Substantia nigra (tissue), 51 donors: ENCODE measurements at places on chromosomes 12 and 14.

GRCh38 chr12:11133816-11134215, 628 bp downstream of the TAS2R30 start:
- no peak for DNase-seq

DNA sequence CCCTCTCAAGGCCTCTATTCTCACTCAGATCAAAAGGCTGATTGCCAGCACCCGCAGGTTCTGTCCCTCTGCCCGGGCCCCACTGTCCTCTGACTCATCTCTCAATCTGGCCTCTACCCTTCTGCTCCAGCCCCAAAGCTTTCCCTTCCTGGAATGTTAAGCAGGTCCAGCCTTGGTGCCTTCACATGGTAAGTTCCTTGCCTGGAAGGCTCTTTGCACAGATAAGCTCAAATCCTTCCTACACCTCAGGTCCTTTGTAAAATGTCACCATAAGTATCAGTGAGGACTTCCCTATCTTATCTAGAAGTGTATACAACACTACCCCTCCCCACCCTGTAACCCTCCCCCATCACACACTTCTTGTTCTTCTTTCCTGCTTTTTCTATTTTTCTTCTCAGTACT, 22.2 kb downstream of the LPCAT3 start:
- DNase-seq = peak; percentile 10

- no peak for DNase-seq
Observed at GRCh38 chr14:105487449-105487985, 831 bp downstream of the CRIP1 start.

DNA sequence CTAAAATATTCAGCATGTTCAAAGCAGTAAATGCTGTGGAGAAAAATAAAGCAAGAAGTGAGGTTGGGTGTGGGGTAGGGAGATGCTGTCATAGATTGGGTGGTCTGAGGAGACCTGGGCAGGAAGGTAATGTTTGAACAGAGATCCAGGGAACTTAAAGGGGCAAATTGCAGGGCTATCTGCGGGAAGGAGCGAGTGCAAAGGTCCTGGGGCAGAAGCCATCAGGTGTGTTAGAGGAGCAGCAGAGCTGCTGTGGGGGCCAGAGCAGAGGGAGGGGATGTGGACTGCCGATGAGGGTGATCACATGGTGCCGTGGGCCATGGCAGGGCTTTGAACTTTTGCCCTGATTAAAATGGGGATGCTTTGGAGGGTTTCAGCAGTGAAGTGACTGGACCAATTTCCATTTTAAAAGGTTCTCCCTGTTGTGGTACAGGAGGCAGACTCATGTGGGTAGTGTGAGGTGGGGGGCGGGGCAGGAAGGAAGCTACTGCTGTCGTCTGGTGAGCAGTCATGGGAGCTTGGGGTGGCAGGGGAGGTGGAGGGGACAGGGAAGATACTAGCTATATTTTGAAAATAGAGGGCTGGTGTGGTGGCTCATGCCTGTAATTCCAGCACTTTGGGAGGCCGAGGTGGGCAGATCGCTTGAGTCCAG, 145.0 kb downstream of the AACS start:
- no peak for DNase-seq

- no peak for DNase-seq
Observed at GRCh38 chr14:79166171-79166570, 996.0 kb downstream of the NRXN3 start.

- no peak for DNase-seq
Observed at GRCh38 chr12:57936513-57936883, 4.9 kb upstream of the ATP23 start.

DNA sequence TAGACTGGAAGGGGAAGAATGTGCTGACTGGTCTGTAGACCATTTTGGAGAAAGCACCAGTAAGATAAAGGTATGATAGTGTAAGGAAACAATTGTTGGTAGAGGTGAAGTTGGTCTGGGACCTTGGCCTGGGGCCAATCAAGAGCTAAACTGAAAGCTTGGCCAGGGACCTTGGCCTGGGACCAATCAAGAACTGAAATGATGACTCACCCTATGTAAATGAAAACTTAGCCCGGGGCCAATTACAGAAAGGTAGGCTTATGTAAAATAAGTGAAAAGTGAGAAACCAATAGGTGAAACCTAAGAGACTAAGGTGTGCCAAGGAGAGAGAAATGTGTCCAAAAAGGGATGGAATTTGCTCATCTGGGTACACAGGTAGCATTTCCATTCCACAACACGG, 776.0 kb downstream of the C12orf50 start:
- no peak for DNase-seq

- DNase-seq = no peak
Observed at GRCh38 chr12:100489251-100489820, 15.7 kb downstream of the NR1H4 start.

GRCh38 chr12:92905258-92905810, 23.8 kb downstream of the EEA1 start:
- no peak for DNase-seq

GRCh38 chr12:95641299-95641952, 90.2 kb upstream of the USP44 start:
- DNase-seq = no peak

- no peak for DNase-seq
Observed at GRCh38 chr12:90991952-90992465, 12.8 kb downstream of the EPYC start.

DNA sequence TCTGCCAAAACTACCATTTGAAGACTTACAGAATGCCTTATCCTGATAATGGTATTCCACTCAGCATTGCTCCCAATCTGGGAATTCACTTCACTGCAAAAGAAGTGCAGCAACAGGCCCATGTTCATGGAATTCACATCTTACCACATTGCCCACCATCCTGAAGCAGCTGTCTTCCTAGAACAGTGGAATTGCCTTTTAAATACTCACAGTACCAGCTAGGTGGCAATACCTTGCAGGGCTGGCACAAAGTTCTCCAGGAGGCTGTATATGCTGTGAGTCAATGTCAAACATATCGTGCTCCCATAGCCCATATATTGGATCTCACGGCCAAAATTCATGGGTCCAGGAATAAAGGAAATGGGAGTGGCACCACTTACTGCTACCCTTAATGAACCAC, 83.8 kb upstream of the PLEKHG7 start:
- no peak for DNase-seq

GRCh38 chr12:20604408-20605067, 90.6 kb upstream of the SLCO1C1 start:
- DNase-seq = no peak

DNA sequence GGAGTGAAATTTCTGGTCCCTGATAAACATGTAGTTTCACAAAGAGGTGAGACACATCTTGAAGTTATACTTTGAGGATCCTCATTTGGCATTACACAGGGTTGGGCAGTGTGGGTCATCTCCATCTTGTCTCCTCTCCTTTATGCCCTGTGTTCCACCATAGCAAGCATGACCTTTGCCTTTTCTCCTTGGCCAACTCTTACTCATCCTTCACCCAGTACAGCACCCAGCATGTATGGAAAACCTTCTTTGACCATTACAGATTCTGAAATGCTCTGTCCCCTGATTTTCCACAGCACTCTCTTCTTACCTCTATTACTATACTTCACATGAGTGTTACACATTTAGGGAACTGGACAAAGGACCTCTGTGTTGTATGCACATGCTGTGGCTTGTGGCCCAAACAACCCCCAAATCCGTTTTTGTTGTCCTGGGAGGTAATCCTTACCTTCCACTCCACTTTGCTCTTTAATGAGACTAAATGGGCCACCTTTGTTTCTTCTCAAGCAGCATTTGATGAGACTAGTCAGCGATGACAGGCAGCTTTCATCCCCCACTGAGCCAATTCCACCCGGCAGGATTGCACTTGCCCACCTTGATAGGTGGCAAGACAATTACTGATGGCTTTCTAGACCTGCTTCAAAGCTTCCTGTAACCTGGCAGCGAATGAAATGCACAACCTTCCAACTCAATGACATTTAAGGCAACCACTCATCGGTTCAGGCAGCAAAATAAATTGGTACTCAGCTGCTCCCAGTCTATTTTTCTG, 163.5 kb downstream of the MON2 start:
- no peak for DNase-seq

- DNase-seq = no peak
Observed at GRCh38 chr12:81170072-81170471, 92.2 kb downstream of the ACSS3 start.

DNA sequence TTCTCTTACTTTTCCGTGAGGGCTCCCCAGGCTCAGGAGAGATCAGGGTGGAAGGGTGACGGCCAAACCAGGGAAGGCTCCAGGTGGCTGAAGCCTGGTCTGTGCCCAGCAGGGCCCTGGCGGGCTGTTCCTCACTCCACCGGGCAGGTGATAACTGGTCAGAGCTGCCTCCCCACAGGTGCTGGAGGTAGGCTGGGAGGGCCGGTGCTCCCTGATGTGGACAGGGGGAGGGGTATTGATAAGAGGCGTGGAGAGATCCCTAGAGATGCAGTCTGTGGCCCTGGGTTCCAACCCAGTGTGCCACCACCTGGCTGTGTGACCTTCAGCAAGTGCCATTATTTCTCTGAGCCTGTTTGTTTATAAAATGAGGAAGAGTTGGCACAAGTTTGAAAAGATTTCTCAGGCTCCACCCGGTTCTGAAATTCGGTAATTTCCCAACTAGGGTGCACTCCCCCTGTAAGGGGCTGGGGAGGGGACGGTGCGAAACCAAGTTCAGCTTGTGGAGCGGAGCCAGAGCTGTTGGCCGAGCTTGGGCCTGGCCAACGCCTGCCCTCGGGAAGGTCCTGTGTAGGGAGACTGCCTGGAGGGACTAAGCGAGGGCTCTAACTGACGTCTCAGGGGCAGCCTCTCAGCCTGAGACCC, 1.0 kb upstream of the NR4A1 start:
- no peak for DNase-seq

GRCh38 chr12:62522984-62523383, 56.4 kb downstream of the MON2 start:
- DNase-seq = no peak

GRCh38 chr12:115763982-115764621, 513.4 kb downstream of the MED13L start:
- DNase-seq = no peak

DNA sequence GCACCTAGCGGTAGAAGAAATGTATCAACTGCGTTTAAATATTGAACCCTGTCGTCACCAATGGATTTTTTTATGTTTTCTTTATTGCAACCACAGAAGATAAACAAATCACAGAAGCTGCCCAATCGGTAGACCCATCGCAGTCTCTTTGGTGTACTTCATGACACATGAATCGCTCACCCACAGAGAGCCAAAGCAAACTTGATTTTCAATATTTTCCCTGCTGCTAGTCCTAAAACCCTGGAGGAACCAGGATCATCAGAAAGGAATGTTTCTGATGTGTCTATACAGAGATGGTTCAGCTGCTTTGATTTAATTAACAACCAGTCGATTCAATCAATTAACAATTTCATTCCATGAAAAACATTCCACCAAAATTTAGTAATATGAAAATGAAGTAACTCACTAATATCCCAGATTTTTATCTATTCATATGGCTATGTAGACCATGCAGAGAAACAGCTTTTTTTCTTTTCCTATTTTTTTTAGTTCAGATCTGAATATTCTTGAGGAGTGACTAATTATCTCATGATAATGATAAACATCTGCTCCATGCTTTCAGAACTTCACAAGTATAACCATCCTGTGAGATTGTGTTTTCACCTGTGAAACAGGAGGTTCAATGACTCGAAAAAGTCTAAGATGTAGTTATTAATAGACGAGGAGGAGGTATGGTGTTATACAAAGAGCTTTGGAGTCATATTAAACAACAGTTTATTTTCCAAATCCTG, 46.1 kb downstream of the DIO2 start:
- no peak for DNase-seq

- DNase-seq = no peak
Observed at GRCh38 chr12:67698672-67699581, 50.4 kb downstream of the DYRK2 start.

DNA sequence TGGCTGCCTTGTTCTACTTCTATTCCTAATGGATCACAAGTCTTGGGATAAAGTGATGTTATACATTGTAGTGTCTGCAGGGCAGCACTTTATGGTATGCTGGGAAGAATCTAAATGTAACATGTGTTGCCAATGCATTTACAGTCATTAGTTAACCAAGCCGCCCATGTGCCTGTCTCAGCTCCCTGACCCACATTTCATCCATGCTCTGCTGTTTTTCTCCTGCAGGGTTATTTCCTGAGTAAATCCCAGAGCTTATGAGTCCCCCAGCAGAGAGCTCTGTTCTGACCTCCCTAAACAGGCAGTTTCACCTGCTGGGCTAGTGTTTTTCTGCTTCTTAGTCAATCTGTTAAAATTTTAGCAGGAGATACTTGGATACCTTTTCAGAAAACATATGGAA, 4.4 kb upstream of the TMTC2 start:
- no peak for DNase-seq

DNA sequence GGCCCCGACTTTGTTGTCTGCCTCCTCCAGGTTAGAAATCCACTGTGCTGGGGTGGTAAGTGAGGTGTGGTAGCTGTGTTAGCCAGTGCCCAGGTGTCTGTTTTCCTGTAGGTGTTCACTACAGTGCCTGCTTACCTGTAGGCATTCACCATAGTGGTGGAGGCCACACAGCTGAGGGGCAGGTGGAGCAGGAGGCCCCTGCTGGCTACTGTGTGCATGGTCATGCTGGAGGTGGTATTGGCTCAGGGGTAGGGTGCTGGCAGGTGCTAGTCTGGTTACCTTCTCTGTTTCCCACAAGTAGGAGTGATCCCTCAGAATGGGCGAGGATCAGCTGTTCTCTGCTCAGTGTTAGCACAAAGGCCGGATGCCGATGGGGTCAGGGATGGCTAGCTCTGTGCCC, 217.3 kb downstream of the SYT10 start:
- DNase-seq = no peak

GRCh38 chr14:94345344-94346064, 22.4 kb upstream of the SERPINA6 start:
- no peak for DNase-seq

DNA sequence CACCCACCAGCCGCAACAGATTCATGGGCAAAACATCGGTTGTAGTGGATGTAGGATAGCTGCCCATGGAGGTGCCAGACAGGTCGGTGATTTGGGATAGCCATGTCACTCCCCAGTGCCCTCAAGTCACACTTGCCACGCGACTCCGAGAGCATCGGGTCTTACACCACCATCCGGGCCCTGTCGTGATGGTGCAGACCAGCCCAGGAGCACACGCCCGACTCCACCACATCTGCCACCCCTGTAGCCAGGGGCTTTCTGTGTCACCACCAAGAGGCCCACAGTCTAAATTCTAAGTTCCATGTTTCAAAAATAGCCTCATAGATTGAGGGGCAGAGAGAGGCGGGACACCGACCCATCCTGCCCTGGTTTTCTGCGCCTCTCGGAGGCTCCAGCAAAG, 18.0 kb downstream of the FOXN4 start:
- no peak for DNase-seq

DNA sequence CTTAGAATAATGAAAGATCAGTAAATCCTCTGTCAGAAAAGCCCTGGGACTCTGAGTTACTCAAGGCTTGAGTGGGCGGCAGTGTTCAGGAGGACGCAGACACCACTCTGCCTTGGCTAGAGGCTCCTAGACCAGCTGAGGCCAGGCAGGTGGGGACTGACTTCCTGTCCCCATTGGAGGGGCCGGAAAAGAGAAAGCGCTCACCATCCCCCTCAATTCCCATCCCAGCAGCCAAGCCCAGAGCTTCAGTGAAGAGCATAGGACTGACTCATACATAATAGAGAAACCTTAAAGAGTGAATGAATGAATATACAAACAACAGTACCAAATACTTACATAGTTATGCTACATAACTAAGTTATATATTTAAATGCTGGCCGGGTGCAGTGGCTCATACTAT, 62.0 kb downstream of the PLEKHG7 start:
- no peak for DNase-seq

GRCh38 chr12:2997989-2998670, 38.9 kb downstream of the TEAD4 start:
- DNase-seq = no peak

GRCh38 chr14:90671382-90672234, 144.6 kb downstream of the TTC7B start:
- no peak for DNase-seq
